Naive thymus-derived CD4-positive, alpha-beta T cell (primary cell): ENCODE measurements at places on chromosomes 7 and 10. TPM values are rescaled to one million over a fixed set of nuclear protein-coding genes. Genes with fewer than 3 reads are reported as not detected.

The GRM3 gene
- not detected for polyA plus RNA-seq

The PRSS1 gene
- not detected for polyA plus RNA-seq

The CH25H gene
- polyA plus RNA-seq = not detected

The CCL24 gene
- not detected for polyA plus RNA-seq

The R3HCC1L gene
- polyA plus RNA-seq = 17.2 TPM

DNA sequence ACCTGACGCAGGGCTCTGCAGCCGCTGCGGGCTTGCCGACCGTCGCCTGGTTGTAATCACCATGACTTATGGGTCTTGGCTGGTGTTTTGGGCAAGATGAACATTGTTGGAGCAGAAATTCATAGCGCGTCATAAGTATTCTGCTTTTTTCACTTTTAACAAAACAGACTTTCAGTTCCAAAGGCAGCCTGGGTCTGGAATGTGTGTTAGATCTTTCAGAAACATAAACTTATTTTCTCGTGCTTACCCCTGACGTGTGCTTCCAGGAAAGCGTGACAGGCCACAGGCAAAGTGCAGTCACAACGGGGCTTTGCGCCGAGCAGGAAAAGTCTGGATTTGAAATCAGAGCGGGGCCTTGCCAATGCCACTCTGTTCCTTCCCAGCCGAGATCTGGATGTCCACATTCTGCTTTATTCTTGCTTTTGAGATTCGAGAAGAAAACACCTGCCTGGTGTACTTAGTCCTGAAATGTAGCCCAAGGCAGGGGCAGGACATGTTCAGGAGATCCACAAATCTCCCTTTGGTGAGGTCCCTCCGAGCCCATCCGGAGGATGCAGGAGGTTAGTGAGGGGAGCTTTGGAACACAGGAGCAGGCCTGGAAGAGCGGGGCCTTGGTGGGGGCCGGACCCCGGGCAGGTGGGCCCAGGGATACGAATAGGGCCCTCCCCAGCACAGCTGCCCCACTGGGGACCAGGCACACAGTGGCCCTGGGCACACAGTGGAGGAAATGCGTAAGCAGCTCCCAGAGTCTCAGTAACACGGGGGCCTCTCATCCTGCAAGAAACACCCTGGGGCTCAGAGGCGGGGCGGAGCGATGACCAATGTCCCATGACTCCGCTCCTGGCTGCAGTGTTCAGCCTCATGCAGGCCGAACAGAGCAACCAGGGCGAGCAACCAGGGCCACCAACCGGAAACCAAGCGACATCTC lies 49.5 kb upstream of the EBF3 start:
- H3K4me1 ChIP-seq = no peaks in the 10 kb centered on the region
- no peak overlapping the region for H3K27ac ChIP-seq
- no peak overlapping the region for H3K4me3 ChIP-seq
- no peak for DNase-seq
- no peaks in the 10 kb centered on the region for H3K36me3 ChIP-seq

GRCh38 chr10:131013281-131013912 lies 298.1 kb downstream of the TCERG1L start:
- H3K4me1 ChIP-seq = no peaks in the 10 kb centered on the region
- H3K4me3 ChIP-seq = no peak overlapping the region
- H3K36me3 ChIP-seq = no peaks in the 10 kb centered on the region
- no peaks in the 10 kb centered on the region for H3K27me3 ChIP-seq

GRCh38 chr10:86749854-86750253 lies 6.6 kb upstream of the BMPR1A start:
- no peaks in the 10 kb centered on the region for H3K4me1 ChIP-seq
- no peak for DNase-seq
- no peak overlapping the region for H3K4me3 ChIP-seq
- H3K36me3 ChIP-seq = no peaks in the 10 kb centered on the region

DNA sequence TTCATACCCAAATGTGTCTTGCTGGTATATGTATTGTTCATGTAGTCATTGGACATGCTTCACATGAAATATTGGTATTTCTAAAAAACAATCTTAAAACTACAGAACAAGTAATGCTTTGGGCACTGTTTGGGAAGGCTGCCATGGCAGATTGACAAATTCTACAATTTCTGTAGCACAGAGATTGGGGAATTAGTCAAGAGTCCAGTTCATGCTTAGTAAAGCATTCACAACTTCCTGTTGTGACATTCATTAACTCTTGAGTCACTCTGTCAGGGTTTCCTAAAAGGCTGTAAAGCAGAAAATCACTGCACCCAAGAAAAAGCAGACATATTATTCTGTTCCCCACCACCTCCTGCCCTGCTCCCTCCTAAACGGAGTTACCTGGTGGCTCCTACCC lies 398.9 kb downstream of the PHTF2 start:
- H3K36me3 ChIP-seq = no peaks in the 10 kb centered on the region
- no peak for DNase-seq
- no peak overlapping the region for H3K4me3 ChIP-seq
- H3K27ac ChIP-seq = no peak overlapping the region
- peaks cover 4% of the 10 kb centered on the region for H3K27me3 ChIP-seq

The STAG3 gene
- 2.4 TPM for polyA plus RNA-seq

The NPY gene
- polyA plus RNA-seq = not detected

GRCh38 chr10:97259119-97259518 lies 33.3 kb downstream of the ARHGAP19 start:
- H3K36me3 ChIP-seq = peaks cover 7% of the 10 kb centered on the region
- no peaks in the 10 kb centered on the region for H3K4me1 ChIP-seq
- no peaks in the 10 kb centered on the region for H3K27me3 ChIP-seq
- H3K27ac ChIP-seq = no peak overlapping the region
- no peak overlapping the region for H3K4me3 ChIP-seq
- DNase-seq = no peak

DNA sequence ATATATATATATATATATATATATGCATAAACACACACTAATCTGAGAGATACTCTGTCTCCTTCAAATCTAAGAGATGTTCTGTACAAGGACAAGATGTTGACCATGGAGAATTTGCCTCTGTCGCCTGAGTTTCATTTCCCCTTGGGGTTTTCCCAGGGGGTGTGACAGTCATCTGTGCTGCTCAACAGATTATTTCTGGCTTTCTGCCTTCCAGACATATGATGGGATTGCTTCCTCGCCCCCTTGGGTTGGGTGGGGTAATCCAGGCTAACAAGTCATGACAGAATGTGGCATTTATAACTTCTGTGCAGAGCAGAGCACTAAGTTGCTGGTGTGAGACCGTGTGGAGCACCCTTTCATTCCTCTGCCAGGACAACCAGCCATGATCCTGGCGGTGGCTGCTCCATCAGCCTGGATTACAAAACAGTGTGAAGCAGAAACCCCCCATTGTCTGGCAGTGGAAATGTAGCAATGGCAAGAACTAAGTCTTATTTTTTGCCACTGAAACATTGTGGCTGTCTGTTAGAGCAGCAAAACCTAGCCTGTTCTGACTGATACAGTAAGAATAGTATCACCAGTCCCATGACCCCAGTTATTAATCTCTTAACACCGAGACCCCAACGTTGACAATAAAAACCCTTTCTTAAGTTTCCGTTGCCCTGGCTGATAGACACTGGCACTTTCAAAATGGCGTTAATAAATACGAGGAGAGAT lies 13.7 kb upstream of the USP6NL start:
- no peak for DNase-seq
- no peaks in the 10 kb centered on the region for H3K36me3 ChIP-seq
- no peaks in the 10 kb centered on the region for H3K27me3 ChIP-seq
- no peaks in the 10 kb centered on the region for H3K4me1 ChIP-seq
- no peak overlapping the region for H3K4me3 ChIP-seq

- no peaks in the 10 kb centered on the region for H3K4me1 ChIP-seq
- no peaks in the 10 kb centered on the region for H3K27me3 ChIP-seq
- no peak overlapping the region for H3K27ac ChIP-seq
- H3K4me3 ChIP-seq = no peak overlapping the region
- no peak for DNase-seq
Observed at GRCh38 chr10:16509996-16510395, 11.7 kb downstream of the C1QL3 start.

- H3K4me3 ChIP-seq = no peak overlapping the region
- H3K27me3 ChIP-seq = no peaks in the 10 kb centered on the region
- no peaks in the 10 kb centered on the region for H3K4me1 ChIP-seq
- no peak overlapping the region for H3K27ac ChIP-seq
- H3K36me3 ChIP-seq = peaks cover 34% of the 10 kb centered on the region
Observed at GRCh38 chr10:79201706-79202105, 132.9 kb downstream of the ZMIZ1 start.

The SPDYE5 gene
- 0.14 TPM for polyA plus RNA-seq

- no peaks in the 10 kb centered on the region for H3K36me3 ChIP-seq
- no peaks in the 10 kb centered on the region for H3K27me3 ChIP-seq
- no peak overlapping the region for H3K27ac ChIP-seq
- H3K4me3 ChIP-seq = no peak overlapping the region
- no peaks in the 10 kb centered on the region for H3K4me1 ChIP-seq
Observed at GRCh38 chr10:116444527-116445142, 17.0 kb downstream of the PNLIPRP3 start.

DNA sequence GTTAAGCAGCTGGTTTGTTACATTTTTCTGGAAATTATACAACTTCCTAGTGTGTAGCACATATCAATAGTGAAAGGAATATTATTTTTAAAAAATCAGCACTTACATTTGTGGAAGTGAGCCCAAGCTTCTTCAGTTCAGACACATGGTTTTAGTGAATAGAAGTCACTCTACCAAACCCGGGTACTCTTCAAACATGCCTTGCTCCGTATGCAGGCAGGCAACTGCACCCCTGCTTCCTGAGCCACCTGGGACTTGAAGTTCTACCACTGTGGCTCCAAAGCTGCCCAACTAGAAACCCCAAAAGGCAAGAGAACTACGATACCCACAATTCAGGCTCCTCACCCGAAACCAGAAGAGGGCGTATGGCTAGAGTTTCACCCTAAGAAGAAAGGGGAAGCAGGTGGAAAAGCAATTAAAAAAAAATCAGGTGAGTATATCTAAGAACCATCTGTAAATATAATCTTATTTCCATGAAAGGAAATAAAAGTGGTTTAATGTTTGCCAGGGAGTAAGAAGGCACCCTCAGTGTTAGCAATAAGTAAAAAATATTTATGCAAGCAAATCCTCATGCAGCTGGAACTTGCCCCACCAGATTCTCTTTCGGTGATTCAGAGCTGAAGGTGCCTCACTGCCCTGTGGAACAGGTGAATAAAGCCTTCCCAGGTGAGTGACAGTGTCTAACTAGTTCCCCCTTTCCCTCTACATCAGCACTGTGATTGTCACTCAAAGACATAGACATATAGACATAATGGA lies at the start of gene MACC1:
MACC1 (minus strand) TSS at position 192 of the 756 bp plus-strand sequence. CDS start 55,522 bp downstream, outside the sequence.
- no peaks in the 10 kb centered on the region for H3K4me1 ChIP-seq
- DNase-seq = peak; percentile 25
- H3K4me3 ChIP-seq = peak within 1 kb of the TSS; percentile 12
- no peaks in the 10 kb centered on the region for H3K36me3 ChIP-seq

DNA sequence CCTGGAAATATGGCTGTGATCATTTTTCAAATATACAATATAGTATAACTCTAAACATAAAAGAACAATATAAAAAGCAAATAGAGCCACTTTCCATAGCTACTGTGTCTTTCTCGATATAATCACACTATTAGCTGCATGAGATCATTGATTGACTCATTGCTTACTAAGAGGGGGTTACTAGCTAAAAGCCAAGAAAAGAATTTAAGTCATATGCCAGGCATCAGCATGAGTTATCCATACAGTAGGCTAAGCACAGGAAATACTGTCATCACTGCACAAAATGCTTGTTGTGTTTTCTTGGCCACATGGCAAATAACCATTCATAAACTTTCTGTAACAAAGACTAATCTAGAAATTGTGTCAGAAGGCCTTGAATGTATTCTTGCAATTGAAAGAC lies 18.8 kb upstream of the ABCB5 start:
- H3K27me3 ChIP-seq = no peaks in the 10 kb centered on the region
- no peak overlapping the region for H3K4me3 ChIP-seq
- H3K4me1 ChIP-seq = no peaks in the 10 kb centered on the region
- no peak overlapping the region for H3K27ac ChIP-seq

The NUP42 gene
- polyA plus RNA-seq = 49.1 TPM

- no peaks in the 10 kb centered on the region for H3K4me1 ChIP-seq
- no peak for DNase-seq
- H3K4me3 ChIP-seq = no peak overlapping the region
- H3K27ac ChIP-seq = no peak overlapping the region
Observed at GRCh38 chr7:44148166-44148565, 7.0 kb upstream of the MYL7 start.

The HOXA2 gene
- polyA plus RNA-seq = not detected

DNA sequence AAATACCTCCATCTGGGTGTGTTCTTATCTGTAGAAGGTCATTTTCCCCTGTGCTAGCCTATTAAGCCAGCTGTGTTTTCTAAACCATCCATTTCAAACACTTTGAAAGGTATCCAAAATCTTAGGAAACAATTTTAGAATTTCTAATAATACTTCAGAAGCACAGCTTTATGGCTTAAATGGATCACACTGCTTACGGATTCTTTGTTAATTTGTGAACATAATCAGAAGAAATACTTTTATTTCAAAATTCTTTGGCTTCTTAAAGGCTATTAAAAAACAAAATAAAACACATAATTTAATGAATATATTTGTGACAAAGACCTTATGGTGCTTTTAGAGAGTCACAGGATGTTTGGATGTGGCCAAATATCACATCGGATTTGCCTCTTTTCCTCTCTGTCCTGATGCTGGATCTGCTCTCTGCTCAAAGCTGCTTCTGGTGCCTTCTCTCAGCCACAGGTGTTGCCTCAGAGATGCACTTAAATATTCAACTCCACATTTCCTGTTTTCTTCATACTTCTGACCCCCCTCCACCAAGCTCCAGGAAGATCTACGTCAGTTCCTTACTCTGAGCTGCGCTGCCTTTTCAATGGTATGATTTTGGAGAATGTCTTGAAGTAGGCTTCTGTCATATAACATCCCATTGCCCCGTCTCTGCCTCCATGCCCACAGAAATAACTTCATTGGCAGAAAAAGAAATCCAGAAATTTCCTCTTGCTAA lies 230.6 kb downstream of the MLLT10 start:
- no peak overlapping the region for H3K4me3 ChIP-seq
- no peaks in the 10 kb centered on the region for H3K27me3 ChIP-seq
- peak overlapping the region; percentile 56 for H3K27ac ChIP-seq

DNA sequence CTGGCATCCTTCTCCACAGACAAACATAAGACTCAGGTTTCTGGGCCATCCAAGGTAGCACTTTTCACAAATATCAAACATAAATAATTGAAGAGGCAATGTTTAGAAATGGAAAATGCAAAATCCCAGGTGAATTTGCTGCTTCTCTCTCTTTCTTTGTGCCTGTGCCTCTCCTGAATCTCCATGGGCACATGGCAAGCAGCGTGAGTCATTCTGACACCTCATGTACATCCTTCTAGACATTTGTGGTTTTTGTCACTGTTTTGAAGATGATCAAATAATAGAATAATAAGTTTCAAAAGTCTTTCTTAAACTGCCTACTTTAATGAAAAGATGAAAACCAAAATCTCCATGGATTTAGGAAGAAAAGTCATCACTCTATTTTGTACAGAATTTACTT lies 60.3 kb upstream of the RAB11FIP2 start:
- no peak overlapping the region for H3K27ac ChIP-seq
- no peaks in the 10 kb centered on the region for H3K4me1 ChIP-seq

- H3K27ac ChIP-seq = no peak overlapping the region
- peaks cover 5% of the 10 kb centered on the region for H3K36me3 ChIP-seq
- no peak overlapping the region for H3K4me3 ChIP-seq
- DNase-seq = no peak
- H3K27me3 ChIP-seq = no peaks in the 10 kb centered on the region
- H3K4me1 ChIP-seq = no peaks in the 10 kb centered on the region
Observed at GRCh38 chr7:132836746-132837145, 245.1 kb downstream of the CHCHD3 start.

The PDLIM1 gene
- 0.89 TPM for polyA plus RNA-seq

- no peaks in the 10 kb centered on the region for H3K27me3 ChIP-seq
- H3K4me1 ChIP-seq = no peaks in the 10 kb centered on the region
- H3K4me3 ChIP-seq = no peak overlapping the region
- no peaks in the 10 kb centered on the region for H3K36me3 ChIP-seq
- no peak for DNase-seq
Observed at GRCh38 chr7:121102619-121103018, 114.1 kb downstream of the CPED1 start.
